ENCODE measurements at places on chromosomes 1 and 21.

- no peak for DNase-seq
Measured at GRCh38 chr21:29030909-29031308, 6.4 kb downstream of the USP16 start.

DNA sequence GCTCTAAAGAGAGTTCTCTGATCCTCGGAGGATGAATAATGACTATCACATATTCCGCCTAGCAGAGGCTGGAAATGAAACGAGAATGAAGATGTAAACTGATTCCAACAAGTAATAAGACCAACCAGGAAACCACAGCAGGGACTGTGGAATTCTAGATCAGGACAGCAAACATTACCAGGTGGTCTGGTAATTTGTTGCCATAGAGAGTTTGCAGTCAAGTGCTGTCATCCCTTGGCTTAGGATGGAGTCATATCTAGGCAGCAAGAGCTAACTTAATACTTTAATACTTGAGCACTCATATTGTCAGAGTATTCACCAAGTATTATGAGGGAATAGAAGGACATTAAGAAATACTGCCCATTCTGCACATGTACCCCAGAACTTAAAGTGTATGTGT lies 45.1 kb upstream of the MUTYH start:
- DNase-seq = no peak

GRCh38 chr1:110021285-110021684 lies 13.1 kb upstream of the STRIP1 start:
- DNase-seq = no peak

DNA sequence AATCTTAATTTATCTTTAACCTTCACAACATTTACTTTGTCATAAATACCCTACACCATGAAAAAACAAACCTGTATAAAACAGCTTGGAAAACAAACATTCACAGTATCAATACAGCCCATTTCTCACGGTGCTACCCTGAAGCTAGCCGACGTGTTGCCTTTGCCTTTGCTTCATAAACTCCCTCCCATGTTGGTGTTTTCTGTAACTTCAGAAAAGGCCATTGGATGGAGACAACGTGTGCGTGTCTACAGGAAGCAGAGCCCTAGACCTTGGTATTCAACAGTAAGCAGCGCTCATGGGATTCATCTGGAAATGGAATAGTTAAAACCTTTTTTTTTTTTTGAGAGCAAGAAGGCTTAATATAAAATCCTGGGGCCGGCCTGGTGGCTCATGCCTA lies 7.2 kb upstream of the PRDM15 start:
- no peak for DNase-seq

GRCh38 chr21:45209685-45210284 lies 77.9 kb downstream of the POFUT2 start:
- no peak for DNase-seq

DNA sequence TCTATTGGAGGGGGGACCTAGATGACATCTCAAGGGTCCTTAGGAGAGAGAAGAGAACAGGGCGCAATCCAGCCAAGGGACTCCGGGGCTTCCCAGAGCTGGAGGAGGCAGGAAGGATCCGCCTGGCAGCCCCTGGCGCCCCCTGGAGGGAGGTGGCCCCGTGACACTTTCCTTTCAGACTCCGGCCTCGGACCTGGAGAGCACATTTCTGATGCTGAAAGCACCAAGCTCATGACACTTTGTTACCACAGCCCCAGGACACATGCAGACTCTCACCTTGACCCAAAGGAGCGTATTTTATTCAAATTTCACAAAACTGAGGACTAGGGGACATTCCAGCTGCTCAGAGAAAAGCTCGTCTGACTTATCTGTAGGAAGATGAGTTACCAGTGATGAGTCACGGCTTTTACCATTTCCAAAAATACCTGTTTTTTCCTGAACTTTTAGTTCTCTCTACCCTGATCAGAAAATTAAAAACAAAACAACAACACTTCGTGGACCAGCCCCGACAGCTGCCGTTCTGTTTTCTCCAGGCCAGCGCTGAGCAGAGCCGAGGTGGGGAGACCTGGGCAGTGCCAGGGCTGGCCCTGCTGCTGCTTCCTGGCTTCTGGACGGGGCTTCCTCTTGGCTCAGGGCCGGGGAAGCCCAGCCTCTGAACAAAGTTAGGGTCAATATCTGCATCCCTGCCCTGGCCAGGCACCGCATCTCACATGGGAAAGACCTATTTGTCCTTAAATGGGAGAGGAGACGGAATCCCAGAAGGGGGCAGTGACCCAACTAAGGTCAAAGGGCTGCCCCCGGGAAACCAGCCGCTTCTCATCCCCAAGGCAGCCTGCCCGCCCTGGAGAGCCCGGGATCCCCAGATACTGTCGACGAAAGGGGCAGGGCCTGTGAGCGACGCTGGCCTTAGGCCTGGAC lies 21.6 kb upstream of the POFUT2 start:
- peak; percentile 25 for DNase-seq

DNA sequence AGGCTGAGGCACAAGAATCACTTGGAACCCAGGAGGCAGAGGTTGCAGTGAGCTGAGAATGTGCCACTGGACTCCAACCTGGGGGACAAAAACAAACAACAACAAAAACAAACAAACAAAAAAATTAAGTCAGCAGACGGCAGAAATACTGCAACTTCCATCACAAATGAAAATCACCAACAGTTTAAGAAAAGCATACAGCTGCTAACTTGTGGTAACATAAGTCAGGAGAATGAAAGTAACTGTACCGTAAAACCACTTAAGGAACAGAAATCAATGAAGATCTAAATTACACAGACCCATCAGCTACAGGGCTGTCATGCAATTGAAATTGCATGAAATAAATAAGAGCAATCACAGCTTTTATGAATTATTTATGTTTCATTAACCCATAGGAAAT lies 25.0 kb downstream of the MCOLN2 start:
- DNase-seq = no peak

- no peak for DNase-seq
Measured at GRCh38 chr1:210323957-210324356, 4.7 kb upstream of the HHAT start.

DNA sequence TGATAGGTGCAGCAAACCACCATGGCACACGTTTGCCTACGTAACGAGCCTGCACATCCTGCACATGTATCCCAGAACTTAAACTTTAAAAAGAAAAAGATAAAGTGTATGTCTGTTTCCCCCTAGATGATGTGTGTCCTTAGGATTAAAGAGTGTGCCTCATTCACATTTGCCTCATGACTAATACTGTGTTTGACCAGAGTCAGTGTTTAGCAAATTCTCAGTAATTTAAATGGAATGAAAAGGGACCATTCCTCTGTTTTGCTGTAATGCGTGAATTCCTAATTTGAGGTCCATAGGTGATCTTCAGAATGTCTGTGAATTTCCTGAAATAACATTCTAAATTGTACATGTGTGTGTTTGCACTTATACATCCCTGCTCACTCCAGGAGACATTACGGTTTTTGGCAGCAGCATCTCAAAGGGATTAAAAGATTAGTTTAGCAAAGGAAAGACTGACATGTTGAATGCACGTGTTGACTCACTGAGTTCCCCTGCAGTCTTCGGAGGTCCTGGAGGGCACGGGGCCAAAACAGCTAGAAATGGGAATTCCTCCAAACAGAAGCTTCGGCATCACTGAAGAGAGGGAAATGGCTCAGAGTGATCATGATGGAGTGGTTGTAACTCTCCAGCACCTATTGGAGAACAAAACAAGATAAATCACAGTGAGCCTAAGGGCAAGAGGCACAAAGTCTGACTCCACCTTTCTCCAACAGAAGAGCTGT lies 19.1 kb upstream of the SLC35F3 start:
- DNase-seq = no peak

DNA sequence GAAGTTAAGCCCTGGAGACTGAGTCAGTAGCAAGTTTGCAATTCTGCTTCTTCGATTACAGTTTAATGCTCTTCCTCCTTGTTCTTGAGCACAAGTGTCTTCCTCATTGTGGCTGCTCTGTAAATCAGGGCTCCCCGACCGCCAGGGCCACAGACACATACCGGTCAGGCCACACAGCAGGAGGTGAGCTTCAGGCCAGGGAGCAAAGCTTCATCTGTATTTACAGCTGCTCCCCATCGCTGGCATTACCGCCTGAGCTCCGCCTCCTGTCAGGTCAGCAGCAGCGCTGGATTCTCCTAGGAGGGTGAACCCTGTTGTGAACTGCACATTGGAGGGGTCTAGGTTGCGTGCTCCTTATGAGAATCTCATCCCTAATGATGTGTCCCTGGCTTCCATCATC lies 1.7 kb upstream of the TRAPPC10 start:
- DNase-seq = no peak

GRCh38 chr1:67647036-67647798 lies 37.8 kb upstream of the GADD45A start:
- DNase-seq = no peak

DNA sequence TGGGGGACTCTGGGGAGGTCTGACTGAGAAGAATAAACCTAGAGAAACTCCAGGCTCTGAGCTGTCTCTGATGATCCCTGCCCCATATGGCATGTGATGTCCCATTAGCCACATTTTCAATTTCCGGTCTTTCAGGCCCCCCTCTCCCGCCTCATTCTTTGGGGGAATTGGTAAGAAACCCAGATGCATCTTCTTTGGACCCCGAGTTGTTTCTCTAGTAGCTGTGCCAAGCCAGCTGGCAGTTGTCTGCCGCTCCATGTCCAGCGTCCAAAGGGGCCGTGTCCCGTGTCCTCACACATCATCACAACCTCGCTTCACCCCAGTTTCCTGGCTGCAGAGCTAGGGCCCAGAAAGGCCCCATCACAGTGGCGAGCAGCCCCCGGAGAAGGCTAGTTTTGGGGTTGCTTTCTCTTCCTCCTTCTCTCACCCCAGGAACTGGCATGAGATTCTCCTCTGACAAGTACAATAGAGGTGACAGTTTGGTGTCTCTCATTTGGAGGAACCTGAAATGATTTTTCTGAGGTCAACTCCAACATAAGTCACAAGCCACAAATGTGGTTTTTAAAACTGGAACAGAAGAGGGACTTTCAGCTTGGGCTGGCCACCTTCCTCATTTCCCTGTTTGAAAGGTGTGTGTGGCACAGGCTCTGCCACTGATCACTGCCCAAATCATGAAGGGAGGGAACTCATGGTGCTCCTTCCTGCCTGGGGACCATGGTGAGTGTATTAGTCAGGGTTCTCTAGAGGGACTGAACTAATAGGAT lies 6.4 kb upstream of the GPR157 start:
- DNase-seq = no peak

GRCh38 chr1:36109041-36109679 lies 15.9 kb downstream of the COL8A2 start:
- peak; percentile 34 for DNase-seq

GRCh38 chr1:1318131-1318652 lies 6.3 kb downstream of the INTS11 start:
- DNase-seq = no peak

DNA sequence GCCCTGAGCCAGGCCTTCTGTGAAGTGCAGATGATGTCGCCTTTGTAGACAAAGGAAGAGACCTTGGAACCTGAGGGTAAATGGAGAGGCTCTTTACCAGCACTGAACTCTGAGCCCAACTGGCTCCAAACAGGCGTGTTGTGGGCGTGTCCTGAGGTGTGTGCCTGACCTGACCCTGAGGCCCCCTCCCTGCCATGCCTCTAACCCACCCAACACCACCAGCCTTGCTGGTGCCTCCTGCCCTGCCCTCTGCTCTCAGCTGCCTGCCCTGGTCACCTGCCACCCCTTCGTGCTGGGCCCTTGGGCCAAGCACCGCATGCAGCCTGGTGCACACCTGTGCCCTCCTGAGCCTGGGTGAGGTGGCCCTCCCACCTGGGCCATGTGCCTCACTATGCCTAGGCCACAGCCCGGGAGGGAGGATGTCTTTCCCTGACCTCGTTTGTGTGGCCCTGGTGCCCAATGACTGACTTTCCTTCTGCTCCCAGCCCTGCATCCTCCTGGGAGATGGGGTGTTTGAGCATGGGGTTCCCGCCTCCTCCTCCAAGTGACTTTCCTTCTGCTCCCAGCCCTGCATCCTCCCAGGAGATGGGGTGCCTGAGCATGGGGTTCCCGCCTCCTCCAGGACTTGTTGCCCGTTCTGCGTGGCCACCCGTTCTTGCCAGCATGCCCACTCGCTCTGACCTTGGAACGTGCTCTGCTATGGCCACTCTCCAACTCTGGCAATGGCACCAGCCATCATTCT lies 157.0 kb downstream of the PCBP3 start:
- no peak for DNase-seq

GRCh38 chr1:85501355-85501898 lies 36.5 kb upstream of the DDAH1 start:
- no peak for DNase-seq

- DNase-seq = no peak
Measured at GRCh38 chr1:25580927-25581326, 35.7 kb upstream of the MAN1C1 start.

- DNase-seq = no peak
Measured at GRCh38 chr1:161439280-161440232, 65.7 kb upstream of the FCGR2A start.

- peak; percentile 88 for DNase-seq
Measured at GRCh38 chr21:39387461-39388037, 38.7 kb upstream of the HMGN1 start.

GRCh38 chr21:44260791-44261631 lies 686 bp downstream of the DNMT3L start:
- DNase-seq = no peak

Data from CD4-positive, alpha-beta T cell treated with Interleukin-4 for 4 hours (primary cell).